ENCODE measurements at places on chromosomes 7 and 10.

- no peak for DNase-seq
These were observed 31.1 kb downstream of the KAZALD1 start for GRCh38 chr10:101092881-101093354.

- DNase-seq, result no peak
These were observed 32.8 kb downstream of the CPVL start for GRCh38 chr7:29113384-29114102.

- no peak for DNase-seq
These were observed 19.3 kb downstream of the VWA2 start for GRCh38 chr10:114258274-114258840.

GRCh38 chr10:125156739-125157480 lies 3.5 kb downstream of the CTBP2 start:
- DNase-seq, result no peak

- no peak for DNase-seq
These were observed 200.1 kb downstream of the DIP2C start for GRCh38 chr10:489330-489729.

- DNase-seq, result no peak
These were observed 45.4 kb downstream of the PPIF start for GRCh38 chr10:79392506-79393176.

- no peak for DNase-seq
These were observed 1.3 kb downstream of the PTN start for GRCh38 chr7:137342265-137342664.

- no peak for DNase-seq
These were observed 144.4 kb downstream of the ARID5B start for GRCh38 chr10:62045765-62046521.

DNA sequence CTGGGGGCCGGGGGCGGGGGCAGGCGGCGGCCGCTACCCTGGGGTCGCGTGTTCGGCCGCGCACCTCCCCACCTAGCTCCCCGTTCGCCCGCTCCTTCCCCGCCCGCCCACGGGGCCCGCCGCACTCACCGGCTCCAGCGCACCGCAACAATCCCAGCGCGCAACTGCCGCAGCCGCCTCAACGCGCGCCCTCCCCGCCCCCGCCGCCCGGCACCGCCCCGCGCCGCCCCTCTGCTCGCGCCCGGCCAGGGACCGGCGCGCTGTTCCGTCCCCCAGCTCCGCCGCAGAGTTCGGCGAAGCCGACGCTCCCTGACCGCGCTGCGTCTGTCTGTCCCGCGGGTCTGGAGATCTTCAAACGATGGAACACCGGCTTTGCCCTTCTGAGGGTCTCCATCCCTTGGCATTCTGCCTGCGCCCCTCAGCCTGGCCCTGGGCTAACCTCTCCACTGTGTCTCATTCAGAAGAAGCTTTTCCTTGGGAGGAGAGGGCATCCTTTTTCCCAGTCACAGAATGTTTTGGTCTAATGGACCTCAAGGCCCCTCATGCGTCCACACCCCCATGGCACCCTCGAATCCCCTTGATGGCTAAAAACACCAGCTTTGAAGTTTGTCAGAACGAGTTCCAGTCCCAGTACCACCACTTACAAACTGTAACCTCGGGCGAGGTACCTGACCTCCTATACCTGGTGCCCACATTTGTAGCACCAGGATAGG lies at the start of gene NT5C2:
Gene NT5C2, minus strand, starts transcription at position 166 of the 713 bp plus-strand sequence. CDS start 18,314 bp downstream, outside the sequence.
- DNase-seq, result peak; percentile 28

DNA sequence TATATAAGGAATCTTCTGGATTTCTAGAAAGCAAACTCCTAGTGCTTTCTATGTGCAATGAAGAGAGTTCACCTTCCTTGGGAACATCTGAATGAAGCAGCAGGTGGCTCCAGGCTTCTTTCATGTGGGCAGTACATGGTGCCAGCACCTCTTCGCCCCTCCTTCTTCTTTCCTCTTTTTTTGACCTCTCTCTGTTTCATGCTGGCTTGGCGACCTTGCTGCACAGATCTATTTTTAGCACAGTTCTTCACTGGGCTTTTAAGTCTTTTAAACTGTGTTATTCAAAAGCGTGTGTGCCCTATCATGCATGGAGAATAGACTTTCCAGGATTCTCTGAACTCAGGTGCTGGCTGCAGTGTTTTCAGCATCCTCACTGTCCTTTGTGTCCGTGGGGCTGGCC lies 400.3 kb upstream of the PRKCQ start:
- no peak for DNase-seq

- DNase-seq, result no peak
These were observed 109.7 kb downstream of the RAMP3 start for GRCh38 chr7:45267262-45267661.

DNA sequence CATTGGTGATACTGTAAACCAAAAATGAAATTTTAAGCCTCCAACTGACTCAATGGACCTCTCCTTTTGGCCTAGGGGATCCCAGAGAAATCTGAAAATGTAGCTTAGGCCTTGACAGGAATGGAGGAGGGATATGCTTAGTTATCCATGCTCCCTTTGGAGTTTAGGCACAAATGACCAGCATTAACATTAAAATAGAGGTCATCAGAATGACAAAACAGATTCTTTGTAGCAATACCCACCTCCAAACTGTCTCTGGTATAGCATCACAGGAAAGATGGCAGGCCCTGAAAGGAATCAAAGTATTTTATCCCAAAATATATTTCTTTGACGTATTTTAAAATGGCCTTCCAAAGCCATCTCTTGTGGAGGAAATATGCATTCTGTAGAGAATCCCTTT lies 39.1 kb upstream of the LRRN3 start:
- no peak for DNase-seq

Data from stimulated activated CD4-positive, alpha-beta T cell treated with anti-CD3 and anti-CD28 coated beads, TNF-alpha, amount 100 ng/mL, for 1 hour (primary cell).